ENCODE measurements at places on chromosomes 12 and 14. TPM values are rescaled to one million over a fixed set of nuclear protein-coding genes. Genes with fewer than 3 reads are reported as not detected.
A peak's percentile ranks its signal among the peaks of the same experiment; 100 is the strongest.

DNA sequence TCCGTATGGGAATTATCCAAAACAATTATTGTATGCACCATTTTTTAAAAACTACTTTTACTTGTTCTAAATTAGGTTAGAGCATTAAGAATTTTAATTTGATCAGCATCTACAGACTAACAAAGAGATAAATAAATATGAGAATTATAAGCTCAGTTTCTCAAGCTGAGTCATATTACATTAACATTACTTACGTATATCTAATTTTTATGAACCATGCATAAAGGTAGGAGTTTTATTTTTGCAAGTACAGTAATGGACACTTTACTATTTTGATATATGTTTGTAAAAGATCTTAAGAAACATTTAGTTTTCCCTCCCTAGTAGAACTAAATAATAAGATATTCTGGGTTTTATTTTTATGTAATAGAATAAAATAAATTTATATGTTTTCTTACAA is 410.1 kb downstream of the TMEM117 start:
- DNase-seq, result no peak

DNA sequence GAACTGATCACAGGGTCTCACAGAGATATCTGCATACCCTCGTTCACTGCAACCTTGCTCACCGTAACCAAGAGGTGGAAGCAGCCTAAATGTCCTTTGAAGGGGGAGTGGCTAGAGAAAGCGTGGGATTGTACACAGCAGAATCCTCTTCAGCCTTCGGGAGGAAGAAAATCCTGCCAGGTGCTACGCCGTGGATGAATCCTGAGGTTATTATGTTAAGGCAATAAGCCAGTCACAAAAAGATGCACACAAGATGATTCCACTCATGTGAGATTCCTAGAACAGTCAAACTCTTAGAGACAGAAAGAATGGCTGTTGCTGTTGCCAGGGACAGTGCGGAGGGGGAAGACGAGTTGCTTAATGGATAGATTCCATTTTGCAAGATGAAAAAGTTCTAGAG is 39.6 kb upstream of the SFSWAP start:
- no peak for DNase-seq

DNA sequence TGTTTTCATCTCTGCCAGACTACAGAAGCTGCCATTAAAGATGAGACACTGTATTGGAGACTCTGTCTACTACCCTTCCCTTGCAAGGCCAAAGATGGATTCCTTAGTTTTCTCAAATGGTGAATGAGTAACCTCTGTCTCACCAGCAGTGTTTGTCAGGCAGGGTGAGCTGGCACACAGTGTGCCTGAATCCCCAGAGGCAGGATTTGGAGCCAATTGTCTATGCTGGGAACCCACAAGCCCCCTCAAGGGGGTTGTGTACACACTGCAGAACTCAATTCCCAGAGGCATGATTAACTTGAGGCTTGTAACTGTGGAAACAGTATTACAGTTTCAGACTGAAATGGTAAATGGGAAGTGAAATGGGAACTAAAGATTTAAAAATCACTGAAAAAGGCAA is 136.8 kb upstream of the PTPRB start:
- no peak for DNase-seq

DNA sequence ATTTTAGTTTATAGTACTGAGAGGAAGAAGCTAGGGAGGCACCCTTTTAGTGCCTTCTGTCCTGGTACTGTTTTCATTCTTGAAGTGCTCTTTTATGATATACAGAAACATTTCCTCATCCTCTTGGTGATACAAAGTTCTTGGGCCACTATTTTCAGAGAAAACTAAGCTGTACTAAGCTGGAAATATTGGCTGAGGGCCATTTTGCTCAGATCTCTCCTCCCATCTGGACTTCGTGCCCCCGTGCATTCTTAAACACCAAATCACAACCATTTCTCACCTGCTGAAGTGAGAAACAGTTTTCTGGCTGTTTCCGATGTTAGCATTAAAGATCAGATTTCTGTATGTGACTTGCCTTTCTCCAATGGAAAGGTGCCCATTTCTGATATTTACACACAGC is 158.9 kb downstream of the FBXL14 start:
- DNase-seq, result no peak

DNA sequence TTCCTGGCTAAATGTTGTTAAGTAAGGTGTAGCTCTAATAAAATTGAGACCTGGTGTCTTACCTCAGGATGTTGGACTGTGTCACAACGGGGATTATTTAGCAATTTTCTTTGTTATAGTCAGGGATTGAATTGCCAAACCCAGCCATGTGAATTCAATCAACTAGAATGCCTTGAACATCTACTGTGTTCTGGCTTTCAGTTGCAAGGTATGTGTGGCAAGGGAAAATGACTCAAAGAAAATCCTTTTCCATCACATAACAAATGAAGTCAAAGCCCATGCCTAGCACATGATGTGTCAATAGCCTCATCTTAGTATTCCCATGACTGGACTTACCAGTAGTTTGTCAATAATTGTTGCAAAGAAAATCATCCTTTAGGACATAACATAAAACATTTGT is 519.8 kb upstream of the FLRT2 start:
- no peak for DNase-seq

DNA sequence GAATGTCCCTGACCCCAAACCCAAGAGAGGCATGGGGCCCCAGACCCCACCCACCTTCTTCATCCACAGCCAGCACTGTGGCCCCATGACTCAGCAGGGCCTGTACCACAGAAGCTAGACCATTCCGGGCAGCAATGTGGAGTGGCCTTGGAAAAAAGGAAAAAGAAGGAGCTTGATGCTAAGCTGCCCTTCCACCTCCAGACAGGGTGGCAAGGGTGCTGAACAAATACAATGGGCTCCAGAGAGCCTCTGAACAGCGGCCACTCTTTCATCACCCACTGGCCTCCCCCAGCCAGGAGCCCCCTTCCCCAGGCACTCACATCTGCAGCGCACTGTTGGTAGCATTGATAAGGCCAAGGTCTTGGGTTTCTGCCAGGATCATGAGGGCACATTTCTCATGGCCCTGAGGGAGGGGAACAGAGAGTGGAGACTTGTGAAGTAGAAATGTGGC is 13.9 kb downstream of the SLC39A5 start:
- DNase-seq, result no peak

GRCh38 chr12:116065606-116066005 is 211.9 kb downstream of the MED13L start:
- DNase-seq, result no peak

DNA sequence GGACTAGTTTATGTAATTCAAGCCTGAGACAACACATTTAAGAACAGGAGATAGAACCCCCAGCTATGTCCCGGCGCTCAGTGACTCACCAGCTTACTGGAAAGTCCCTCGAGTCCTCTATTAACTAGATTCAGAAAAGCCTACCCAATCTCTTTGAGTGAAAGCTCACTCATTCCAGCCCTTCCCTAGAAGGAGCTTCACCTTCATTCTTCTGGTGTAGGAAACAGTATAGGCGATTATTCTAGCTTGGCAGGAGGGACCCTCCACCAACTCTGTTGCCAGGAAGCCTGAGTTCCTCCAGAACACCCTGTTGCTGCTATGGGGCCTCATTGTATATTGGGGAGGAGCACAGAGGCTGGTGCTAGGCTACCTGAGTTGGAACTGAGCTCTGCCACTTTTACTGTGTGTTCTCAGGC is 57.2 kb upstream of the AEBP2 start:
- no peak for DNase-seq

DNA sequence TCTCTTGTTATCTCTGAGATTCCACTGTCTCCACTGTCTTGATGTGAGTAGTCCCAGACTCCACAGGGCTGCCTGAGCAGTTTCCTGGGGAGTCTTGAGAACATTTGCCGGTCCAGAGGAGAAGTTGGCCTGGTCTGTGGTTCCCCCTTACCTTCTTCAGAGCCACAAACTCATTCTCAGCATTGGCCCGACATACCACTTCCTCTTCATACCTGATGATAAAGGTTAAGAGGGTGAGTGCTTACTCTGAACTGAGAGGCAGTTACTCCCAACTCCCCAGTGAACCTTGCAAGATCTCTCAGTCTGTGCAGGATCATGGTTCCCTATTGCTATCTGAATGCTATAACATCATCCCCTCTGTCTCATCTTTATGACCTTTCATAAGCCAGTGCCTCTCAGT is 2.6 kb downstream of the KRT84 start:
- no peak for DNase-seq

GRCh38 chr14:102020058-102020971 is 55.9 kb downstream of the DYNC1H1 start:
- DNase-seq, result peak; percentile 33

- no peak for DNase-seq
Measured at GRCh38 chr14:95701846-95702221, 12.1 kb downstream of the TCL1A start.

Gene DNAL1
- 2.8 TPM for total RNA-seq

Gene ARMH4
- total RNA-seq, result not detected

Gene KRT73
- 8.1 TPM for total RNA-seq

Gene MEG3
- total RNA-seq, result not detected
